ENCODE measurements at places on chromosomes 2 and 18.

GRCh38 chr2:64699712-64700111, 46.0 kb upstream of the SERTAD2 start:
- DNase-seq, result no peak

DNA sequence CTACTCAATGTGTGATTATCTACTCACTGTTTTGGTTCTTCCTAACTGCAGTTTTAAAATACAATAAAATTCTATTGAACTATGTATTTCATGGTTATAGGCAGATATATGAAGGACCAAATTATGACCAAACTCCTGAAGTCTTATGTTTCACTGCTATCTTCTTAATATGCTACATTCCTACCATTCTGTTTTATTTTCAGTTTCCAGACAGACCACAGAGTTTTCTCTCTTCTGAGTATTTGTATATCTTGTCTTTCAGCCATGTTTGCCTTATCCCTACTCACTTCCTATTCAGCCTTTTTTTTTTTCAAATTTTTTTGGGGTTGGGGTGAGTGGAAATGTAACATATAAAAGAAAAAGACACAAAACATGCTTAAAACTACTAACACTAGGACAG, 6.3 kb downstream of the RFTN2 start:
- DNase-seq, result no peak

GRCh38 chr18:70195014-70195614, 10.4 kb downstream of the RTTN start:
- no peak for DNase-seq

DNA sequence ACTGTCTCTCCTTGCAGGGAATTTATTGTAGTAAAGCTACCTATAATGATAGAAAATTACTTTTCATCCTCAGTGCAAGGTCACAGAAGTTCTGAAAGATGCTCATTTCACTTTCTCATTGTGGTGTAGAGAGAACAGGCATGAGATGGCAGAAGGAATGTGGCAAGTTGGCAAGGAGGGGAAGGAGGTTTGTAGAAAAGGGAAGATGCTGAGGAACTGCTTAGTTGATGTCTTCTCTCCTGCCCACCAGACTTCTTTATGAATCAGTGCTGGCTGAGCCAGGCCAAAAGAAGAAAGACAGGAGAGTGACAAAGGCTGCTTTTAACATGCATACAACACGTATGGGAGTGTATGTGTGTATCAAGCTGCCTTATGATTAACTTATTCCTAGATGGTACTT, 164.4 kb downstream of the PRPF40A start:
- DNase-seq, result no peak

DNA sequence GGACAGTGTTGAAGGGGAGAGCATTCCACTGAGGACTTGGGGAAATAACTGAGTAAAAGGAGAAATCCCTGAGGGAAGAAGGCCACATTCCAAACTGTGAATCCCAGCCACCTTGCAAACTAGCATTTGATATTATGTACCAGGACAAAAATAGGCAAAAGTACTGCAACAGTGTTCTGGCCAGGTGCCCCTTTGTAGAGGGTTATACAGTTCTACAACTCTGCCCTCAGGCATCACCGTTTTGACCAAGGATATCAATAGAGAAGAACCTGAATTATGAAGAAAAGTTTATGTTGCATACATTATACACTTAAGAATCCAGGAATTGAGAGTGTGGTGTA, 20.6 kb upstream of the CAVIN2 start:
- DNase-seq, result no peak

GRCh38 chr2:222879604-222879933, 18.7 kb downstream of the ACSL3 start:
- DNase-seq, result no peak

DNA sequence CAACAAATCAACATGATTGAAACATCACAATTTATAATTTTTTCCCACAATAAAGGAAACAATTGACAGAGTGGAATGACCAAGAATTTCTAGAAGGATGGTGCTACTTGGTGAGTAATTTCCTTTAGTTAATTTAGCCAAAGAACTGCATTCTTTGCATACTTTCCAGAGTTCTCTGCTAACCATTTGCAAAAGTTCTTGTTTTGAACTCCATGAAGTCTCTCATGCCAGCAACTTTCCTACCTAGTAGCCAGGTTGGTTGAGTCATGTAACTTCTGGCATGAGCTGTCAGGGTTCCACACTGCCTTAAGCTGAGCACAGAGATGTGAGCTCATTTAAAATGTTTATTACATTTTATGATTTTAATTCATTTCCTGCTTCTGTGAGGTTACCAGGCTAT, 539.6 kb downstream of the PID1 start:
- no peak for DNase-seq

GRCh38 chr18:47901624-47902362, 28.7 kb downstream of the SMAD2 start:
- peak; percentile 90 for DNase-seq

- DNase-seq, result no peak
These were observed at the start of gene RBMS1 for GRCh38 chr2:160493227-160494028. RBMS1 (minus strand) TSS chr2:160493807; CDS start chr2:160493363, 444 bp downstream.

GRCh38 chr2:209726311-209726710, 45.3 kb upstream of the UNC80 start:
- DNase-seq, result no peak

GRCh38 chr2:154207288-154208047, 335.7 kb downstream of the GALNT13 start:
- DNase-seq, result no peak

- no peak for DNase-seq
These were observed 35.0 kb upstream of the LRP1B start for GRCh38 chr2:142165790-142166189.

DNA sequence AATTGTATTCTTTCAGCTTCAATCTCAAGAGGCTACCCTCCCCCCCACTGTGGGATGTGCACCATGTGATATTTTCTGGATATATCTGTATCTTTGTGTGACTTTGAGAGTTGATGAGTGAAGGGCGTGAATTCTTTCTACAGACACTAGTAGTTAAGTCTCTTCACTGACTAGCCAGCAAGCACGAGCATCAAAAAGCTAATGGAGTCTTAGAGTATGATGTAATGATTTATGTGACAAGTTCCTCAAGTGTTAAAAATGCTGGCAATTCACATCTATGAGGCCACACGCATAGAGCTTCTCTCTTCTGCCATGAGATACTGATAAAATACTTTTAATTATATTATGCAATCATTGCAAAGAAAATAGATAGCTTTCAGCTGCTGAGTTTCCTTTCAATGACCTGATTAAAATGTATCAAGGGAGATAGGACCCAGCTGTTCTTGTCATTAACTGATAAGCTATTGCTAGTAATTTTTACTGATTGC, 304.8 kb downstream of the TRIB2 start:
- no peak for DNase-seq

Measured in GF-D8 (cell line).